ENCODE measurements at places on chromosomes 16 and 17.

- peak; percentile 62 for DNase-seq
These were observed 102.1 kb upstream of the CHMP6 start for GRCh38 chr17:80889231-80890195.

DNA sequence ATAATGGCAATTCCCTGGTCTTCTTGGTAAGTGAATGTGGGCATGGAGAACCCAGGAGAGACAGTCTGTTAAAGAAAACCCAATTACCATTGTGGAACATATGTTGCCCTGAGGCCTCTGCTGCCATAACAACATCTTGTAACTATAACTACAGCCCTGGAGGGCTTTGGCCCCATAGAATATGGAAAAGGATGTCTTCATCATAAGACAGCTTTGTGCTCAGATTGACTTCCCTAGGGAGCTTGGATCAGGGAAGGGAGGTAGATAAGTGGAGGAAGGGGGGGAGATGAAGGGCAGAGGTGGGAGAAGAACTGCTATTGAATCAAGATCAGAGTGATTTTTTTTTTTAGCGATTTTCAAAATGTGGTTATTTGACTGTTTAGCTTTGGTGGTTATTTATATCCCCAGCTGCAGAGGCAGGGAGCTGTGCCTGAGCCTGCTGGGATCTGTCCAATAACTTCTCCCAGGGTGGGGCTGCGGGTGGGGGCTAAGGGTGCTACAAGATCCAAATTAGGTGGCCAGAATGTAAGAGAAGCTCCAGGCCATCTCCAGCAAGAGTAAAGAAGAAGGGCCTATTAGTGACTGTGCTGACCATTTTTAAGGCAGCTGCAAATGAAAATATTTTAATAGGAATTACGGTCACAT lies 5.3 kb upstream of the KAT7 start:
- DNase-seq = no peak

DNA sequence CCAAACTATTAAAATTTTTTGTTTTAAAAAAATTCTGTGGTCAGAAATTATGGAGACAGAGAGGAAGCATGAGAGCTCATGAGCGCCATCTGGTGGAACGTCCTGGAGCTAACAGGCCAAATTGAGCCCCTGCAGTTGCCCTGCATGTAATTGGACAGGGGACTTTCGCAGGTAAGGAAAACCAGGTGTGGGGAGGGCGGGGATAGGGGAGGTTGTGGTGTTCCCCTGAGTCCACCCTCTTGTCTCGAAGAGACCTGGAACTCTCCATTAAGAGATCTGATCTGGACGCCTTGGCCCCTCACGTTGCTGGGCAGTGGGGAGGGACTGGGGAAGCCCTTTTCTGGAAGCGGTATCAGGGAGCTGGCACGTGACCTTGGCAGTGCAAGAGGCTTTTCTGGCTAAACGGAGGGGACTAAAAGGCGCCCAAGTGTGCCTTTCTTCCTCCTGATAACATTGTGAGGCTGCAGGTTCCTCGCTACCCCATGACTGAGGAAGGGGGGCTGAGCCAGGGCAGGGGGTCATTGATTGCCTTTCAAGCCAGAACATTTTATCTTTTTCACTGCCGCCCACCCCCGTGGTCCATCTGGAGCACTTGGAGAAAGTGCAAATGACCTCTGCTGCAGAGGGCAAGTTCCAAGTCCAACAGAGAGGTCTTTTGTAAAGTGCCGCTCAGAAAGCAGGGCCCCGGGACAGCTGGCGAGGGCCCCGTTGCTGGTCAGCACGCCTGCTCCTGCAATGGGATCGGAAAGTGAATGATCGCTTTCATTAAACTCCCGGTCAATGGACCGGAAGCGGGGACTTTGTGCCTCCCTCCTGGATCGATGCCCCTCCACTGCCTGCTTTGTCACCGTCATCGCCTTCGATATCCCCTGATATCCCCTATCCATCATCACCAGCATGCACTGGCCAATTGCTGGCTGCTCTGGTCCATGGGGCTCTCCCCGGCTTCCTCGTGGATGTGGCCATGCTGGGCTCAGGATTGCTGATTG lies 18.4 kb downstream of the PDILT start:
- DNase-seq = no peak

- DNase-seq = peak; percentile 73
These were observed at the start of gene SF3B3 for GRCh38 chr16:70523743-70524398. TSS of gene SF3B3 (plus strand) at chr16:70523816. CDS start at chr16:70526657, 2,841 bp downstream.

DNA sequence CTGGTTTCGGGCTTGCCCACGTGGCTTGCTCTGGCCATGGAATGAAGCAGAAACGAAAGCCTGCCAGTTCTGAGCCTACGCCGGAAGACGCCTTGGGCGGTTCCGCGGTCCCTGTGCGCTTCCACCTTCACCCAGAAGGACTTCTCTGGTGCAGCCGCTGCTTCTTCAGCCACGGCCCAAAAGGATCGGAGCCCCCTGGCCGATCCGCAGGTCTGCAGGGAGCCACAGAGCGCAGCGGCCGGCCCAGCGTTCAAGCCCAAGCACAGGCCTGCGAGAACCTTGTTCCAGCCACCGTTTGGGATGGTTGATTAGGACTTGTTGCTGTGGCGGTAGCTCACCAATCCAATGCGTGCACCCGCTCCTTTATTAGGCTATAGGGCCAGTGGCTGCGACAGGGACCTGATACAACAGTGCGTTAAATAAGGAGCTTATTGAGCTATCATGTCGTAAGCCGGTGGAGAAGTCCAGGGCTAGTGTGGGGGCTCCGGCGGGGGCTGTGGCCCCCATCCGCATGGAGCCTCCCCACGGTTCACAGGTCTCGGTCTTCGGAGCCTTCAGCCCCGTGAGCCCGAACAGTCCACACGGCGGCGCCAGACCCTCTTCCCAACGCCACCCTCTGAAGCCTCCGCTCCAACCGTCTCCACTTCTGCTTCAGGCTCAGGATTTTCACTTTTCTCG lies 10.2 kb upstream of the MPP2 start:
- peak; percentile 54 for DNase-seq

DNA sequence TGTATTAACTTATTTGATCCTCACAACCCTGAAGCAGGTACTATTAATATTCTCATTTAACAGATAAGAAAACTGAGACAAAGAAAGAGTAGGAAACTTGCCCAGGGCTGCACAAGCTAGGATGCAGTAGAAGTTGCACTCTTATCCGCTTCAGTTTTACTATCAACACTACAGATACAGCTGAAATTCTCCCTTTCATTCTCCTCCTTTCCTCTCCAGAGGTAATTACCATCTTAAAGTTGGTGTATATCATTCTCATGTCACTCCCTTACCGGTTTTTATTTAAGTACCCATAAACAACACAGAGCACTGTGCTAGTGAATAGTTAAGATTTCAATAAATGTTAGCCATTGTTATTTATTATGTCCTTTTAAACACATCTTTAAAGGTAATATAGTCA lies 3.5 kb downstream of the GDE1 start:
- no peak for DNase-seq

DNA sequence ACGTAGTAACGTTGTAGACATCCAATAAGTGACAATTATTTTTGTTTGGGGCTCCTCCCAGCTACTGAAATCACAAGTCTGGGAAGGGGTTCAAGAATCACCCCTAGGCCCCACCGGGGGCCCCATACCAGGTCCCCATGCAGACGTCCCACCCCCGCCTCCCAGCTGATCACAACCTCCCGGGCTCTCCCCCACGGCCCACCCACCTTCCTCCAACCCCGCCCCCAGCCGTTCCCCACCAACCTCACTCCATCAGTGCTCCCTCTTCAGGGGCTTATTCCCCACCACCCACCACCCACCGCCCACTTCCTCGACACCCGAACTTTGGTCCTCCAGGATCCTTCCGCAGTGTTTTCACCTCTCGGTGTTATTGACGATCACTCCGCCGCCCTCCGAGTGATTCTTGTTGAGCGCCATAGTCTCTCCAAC lies 240 bp downstream of the WBP2 start:
- DNase-seq = no peak

DNA sequence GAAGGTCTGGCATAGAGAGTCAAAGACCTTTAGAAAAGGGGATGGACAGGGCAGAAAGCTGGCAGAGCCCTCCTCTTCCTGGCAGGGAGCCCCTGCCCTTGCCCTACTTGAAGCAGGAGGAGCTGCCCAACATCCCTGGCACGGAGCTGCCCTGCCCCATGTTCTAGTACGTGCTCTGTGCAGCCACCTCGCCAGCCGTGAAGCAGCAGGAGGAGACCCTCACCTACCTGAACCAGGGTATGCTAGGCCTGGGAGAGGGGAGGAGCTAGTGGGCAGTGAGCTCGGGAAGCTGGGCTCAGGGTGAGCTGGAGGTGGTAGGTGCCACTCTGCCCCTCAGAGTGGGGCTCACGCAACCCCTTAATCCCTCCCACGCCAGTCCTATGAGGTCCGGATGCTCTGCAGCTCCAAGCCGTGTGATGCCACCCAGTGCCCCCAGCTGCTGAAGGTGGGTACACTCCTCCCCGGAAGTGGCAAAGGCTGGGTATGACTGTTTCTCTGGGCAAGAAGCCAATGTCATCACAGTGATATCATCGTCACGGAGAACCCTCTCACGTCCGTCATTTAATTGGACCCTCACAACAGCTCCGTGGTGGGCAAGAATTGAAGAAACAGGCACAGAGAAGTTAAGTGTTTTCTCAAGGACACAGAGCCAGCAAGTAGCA lies 12.7 kb upstream of the STAC2 start:
- DNase-seq = peak; percentile 75

DNA sequence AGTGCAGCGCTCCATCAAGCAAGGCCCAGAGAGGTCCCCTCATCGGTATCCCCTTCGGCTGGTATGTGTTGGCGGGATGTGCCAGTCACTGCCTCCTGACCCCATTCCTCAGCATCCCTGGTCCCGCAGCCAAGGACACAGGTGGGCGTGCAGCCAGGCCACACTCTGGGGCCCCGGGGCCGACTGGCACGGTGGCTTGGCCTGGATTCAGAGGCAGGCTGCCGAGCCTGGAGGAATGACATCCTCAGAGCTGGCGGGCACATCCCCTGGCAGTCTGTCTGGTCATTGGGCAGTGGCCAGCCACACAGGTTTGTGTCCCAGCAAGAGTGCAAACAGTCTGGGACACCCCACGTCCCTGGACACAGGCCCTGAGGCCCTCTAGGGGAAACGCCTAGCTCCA lies 111.1 kb downstream of the SDK2 start:
- no peak for DNase-seq
